ENCODE measurements at places on chromosomes 6 and 20. TPM values are rescaled to one million over a fixed set of nuclear protein-coding genes. Genes with fewer than 3 reads are reported as not detected.

PCK1 gene
- total RNA-seq: under 0.01 TPM

HLA-DQA2 gene
- not detected for total RNA-seq

ZNF334 gene
- 17.5 TPM for total RNA-seq

KHDRBS2 gene
- total RNA-seq: 55.8 TPM

TSPO2 gene
- total RNA-seq: not detected

BTN1A1 gene
- not detected for total RNA-seq

SLC22A23 gene
- total RNA-seq: 30.2 TPM

MLN gene
- total RNA-seq: not detected

CDH26 gene
- 2.5 TPM for total RNA-seq

TSHZ2 gene
- total RNA-seq: 2.0 TPM

AK9 gene
- total RNA-seq: 40.8 TPM

RAET1G gene
- total RNA-seq: 0.25 TPM
